ENCODE measurements at places on chromosomes 11 and 22.

- DNase-seq, result no peak
Measured at GRCh38 chr11:1224491-1225385, 1.9 kb downstream of the MUC5B start.

DNA sequence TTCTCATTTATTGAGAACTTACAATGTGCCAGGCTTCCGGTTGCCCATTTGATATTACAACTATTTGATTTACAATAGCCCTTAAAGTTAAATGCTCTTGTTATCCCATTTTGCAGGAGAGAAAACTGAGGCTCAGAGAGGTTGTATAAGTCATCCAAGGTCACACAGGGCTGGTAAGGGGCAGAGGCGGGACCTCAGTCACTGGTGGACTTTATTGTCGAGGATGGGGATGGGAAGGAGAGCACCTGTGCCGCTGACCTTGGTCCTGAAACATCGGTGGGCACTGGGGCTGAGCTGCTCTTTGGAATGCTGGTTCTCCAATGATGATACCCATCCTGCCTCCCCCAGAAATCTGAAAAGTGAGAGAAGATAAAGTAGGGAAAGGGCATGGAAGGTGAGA lies 265.4 kb downstream of the MIAT start:
- no peak for DNase-seq

DNA sequence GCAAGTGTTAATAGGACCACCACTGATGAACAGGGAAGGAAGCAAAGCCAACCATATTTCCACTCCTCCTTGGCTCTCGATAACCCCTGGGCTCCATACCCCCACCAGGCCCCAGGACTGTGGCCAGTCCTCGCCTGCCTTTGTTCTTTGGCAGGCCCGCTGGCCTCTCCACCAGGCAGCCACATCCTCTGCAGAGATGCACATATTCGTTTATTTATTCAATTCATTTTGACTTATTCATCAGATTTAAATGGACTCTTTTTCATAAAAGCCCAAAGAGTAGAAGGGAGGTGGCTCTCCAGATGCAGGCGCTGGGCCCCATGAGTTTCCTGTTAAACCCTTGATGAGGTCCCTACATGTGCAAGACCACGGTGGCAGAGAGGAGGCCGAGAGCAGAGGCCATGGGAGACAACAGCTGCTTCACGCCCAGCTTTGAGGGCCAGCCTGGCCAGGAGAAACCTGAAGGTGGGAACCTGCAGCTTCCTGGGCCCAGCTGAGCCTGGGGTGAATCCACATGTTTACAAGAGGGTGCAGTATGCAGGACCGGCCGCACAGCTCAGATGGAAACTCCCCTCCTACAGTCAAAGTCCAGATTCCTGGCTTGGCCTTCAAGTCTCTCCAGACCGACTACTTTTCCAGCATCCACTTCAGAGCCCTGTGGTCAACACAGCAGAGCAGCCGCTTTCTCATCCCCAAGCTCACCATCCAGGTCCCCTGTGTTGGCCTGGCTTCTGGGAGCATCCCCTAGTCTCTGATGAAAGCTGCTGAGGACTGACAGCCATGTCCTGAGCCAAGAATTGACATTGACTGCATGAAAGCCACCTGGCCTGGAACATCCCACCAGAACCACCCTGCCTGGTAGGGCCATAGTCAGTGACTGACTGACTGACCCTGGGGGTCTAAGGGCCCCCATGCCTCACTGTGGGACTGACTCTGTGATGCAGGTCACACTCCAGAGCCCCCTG lies 39.7 kb upstream of the CCND1 start:
- DNase-seq, result no peak

DNA sequence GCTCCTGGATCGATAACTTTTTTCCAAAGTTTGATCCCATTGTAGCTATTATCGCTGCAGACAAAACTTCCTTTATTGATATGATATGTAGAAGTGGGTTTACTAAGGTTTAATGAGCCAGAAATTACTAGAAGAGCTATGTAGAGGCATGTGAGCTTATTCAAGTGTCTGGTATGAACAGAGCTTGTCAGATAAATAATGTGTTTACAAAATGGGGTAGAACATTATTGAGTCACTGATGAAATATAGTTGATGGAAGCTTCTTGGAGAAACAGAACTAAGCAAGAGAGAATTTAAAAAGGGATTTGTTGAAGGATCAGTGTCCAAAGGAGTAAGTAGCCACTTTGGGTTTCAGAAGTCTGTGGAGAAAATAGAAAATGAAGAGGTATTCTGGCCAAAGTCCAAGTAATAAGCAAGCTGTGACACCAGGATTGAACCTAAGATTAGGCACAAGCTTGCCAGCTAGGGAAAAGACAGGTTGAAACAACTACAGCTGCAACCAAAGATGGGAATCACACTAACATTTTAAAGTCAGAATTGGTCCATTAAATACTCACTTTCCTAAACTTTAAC lies 104.3 kb downstream of the MAML2 start:
- DNase-seq, result no peak

Data from CD4-positive, alpha-beta T cell treated with Interferon gamma for 1 hour (primary cell).